ENCODE measurements at places on chromosomes 3 and 15. TPM values are rescaled to one million over a fixed set of nuclear protein-coding genes. Genes with fewer than 3 reads are reported as not detected.
A peak's percentile ranks its signal among the peaks of the same experiment; 100 is the strongest.

GRCh38 chr15:47066392-47066791, 650.9 kb upstream of the SEMA6D start:
- no peak overlapping the region for H3K4me3 ChIP-seq
- H3K27me3 ChIP-seq = no peaks in the 10 kb centered on the region
- no peak overlapping the region for H3K27ac ChIP-seq
- no peaks in the 10 kb centered on the region for H3K4me1 ChIP-seq

DNA sequence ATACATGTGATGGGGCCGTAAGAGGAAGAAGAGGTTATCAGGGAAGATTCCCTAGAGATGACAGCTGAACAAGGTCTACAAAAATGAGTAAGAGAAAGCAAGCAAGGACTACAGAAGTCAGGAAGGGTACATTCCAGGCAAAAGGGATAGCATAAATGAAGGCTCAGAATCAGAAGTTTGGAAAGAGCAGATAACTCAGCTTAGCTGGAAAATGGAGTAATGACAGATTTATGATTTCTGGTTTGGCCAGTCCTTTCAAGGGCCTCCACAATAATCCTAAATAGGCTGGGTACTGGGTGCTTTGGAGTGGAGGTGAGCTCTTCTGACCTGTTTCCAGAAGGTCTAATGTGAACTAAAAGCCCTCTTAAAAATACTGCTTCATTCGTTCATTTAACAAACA, 110.7 kb downstream of the MYO5A start:
- no peaks in the 10 kb centered on the region for H3K27me3 ChIP-seq
- H3K36me3 ChIP-seq = no peaks in the 10 kb centered on the region
- H3K4me3 ChIP-seq = no peak overlapping the region
- no peak for DNase-seq

Gene ZDHHC19
- total RNA-seq = not detected

- no peak for DNase-seq
- peak overlapping the region; percentile 12 for H3K27ac ChIP-seq
- H3K27me3 ChIP-seq = no peaks in the 10 kb centered on the region
- peaks cover 35% of the 10 kb centered on the region for H3K36me3 ChIP-seq
- H3K4me3 ChIP-seq = no peak overlapping the region
Measured at GRCh38 chr15:80931721-80932512, 57.7 kb downstream of the MESD start.

GRCh38 chr3:120156699-120157098, 62.5 kb upstream of the GSK3B start:
- H3K36me3 ChIP-seq = no peaks in the 10 kb centered on the region
- H3K4me1 ChIP-seq = peaks cover 31% of the 10 kb centered on the region
- no peak for DNase-seq
- H3K27ac ChIP-seq = no peak overlapping the region
- H3K27me3 ChIP-seq = no peaks in the 10 kb centered on the region

Gene PLSCR5
- total RNA-seq = not detected

Gene CFAP20DC
- 8.2 TPM for total RNA-seq

GRCh38 chr3:20041197-20041780, 1.0 kb downstream of the KAT2B start:
- H3K27ac ChIP-seq = no peak overlapping the region
- DNase-seq = peak; percentile 74
- H3K4me1 ChIP-seq = peaks cover 21% of the 10 kb centered on the region
- no peaks in the 10 kb centered on the region for H3K27me3 ChIP-seq
- H3K4me3 ChIP-seq = peak overlapping the region; percentile 97

Gene CAND2
- 0.43 TPM for total RNA-seq

Gene SMCO1
- not detected for total RNA-seq

DNA sequence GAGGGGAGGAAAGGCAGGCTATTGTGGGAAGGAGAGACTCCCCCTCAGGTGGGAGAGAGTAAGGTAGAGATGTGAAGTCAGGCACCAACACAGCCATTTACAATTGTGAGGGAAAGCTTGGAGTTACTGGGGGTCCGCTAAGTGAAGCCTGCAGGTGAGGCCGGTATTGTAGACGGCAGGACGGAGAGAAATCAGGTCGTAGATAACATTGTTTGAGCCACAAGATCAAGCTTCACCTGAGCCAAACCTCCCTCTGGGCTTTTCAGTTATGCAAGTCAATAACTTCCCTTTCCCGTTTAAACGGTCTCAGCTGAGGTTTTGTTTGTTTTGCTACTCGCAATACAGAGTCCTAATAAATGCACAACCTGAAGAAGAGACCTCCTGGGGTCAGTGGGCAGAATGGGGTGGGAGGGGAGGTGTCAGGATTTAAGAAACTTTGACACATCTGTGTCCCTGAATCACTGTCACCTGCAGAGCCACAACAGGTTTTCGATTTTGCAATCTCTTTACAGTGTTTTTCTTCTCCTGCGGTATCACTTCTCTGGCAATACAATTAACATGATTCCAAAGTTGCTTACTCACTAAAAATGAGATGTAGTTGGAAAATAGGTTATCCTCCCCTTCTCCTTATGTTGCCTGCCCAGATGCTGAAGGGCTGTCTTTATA, 72.0 kb upstream of the GLCE start:
- no peak overlapping the region for H3K4me3 ChIP-seq
- H3K27me3 ChIP-seq = peaks cover 34% of the 10 kb centered on the region
- H3K4me1 ChIP-seq = no peaks in the 10 kb centered on the region
- DNase-seq = no peak
- no peak overlapping the region for H3K27ac ChIP-seq

DNA sequence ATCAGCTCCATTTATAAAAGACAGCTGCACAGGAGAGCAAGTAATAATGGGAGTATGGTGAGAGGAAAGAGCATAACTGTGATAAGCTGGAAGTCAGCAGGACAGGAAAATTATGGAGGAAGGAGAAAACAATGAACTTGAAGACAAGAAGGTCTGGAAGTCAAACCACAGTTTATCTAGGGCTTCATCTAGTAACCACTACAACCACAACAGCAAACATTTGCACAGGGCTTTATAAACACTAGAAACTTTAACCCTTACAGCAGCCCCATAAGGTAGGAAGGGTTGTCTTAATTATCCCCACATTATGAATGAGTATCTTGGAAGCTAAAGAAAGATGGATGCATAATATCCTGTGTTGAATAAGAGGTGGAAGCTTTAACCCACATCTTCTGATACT, 820.8 kb downstream of the IGSF11 start:
- H3K27me3 ChIP-seq = no peaks in the 10 kb centered on the region
- no peak for DNase-seq
- H3K4me3 ChIP-seq = no peak overlapping the region
- H3K36me3 ChIP-seq = no peaks in the 10 kb centered on the region
- no peaks in the 10 kb centered on the region for H3K4me1 ChIP-seq

GRCh38 chr15:71335591-71335990, 220.3 kb downstream of the THSD4 start:
- no peak overlapping the region for H3K27ac ChIP-seq
- H3K27me3 ChIP-seq = no peaks in the 10 kb centered on the region

DNA sequence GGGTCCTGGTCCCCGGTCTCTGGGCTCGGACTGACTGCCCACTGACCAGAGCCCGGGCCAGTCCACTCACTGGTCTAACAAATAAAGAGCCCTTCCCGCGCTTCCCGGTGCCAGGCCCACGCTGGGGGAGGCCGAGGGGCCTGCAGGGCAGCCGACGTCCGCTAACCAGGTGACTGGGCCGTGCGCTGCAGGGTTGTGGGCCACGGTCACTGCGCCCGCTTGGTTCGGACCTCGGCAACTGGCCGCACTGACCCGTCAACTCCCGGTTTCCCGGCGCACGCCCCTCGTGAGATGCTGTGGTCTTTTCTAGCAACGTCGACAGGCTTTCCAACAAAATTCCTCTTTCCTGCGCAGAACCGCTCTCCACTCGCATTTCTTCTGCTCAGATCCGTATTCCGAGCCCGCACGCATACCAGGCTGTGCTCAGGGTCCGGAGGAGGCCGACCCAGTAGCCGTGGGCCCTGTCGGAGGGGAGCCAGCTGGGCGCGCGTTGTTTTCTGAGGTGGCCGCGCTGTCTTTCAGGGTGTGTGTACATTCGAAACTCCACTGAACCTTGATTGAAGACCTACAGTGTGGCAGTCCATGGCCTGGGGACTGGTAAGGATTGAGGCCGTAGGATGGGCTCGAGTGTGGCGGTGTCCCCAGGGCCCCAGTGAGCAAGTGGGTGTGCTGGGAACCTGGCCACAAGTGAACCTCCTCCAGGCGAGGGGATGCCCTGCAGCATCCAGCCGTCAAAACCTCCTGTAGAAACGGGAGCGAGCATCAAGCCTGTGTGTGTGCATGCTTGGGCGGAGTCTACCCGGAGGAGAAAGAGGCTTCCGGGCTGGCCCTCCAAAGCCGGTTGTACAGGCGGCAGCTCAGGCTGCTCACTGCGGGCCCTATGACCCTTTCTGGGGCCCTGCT, 875 bp upstream of the NT5DC2 start:
- DNase-seq = peak; percentile 75
- H3K36me3 ChIP-seq = no peaks in the 10 kb centered on the region
- H3K4me3 ChIP-seq = peak overlapping the region; percentile 71
- peak overlapping the region; percentile 54 for H3K27ac ChIP-seq
- no peaks in the 10 kb centered on the region for H3K27me3 ChIP-seq

Data from GM23248 (cell line).